ENCODE measurements at places on chromosomes 2 and 18. TPM values are rescaled to one million over a fixed set of nuclear protein-coding genes. Genes with fewer than 3 reads are reported as not detected.

The SAG gene
- 0.47 TPM for total RNA-seq

DNA sequence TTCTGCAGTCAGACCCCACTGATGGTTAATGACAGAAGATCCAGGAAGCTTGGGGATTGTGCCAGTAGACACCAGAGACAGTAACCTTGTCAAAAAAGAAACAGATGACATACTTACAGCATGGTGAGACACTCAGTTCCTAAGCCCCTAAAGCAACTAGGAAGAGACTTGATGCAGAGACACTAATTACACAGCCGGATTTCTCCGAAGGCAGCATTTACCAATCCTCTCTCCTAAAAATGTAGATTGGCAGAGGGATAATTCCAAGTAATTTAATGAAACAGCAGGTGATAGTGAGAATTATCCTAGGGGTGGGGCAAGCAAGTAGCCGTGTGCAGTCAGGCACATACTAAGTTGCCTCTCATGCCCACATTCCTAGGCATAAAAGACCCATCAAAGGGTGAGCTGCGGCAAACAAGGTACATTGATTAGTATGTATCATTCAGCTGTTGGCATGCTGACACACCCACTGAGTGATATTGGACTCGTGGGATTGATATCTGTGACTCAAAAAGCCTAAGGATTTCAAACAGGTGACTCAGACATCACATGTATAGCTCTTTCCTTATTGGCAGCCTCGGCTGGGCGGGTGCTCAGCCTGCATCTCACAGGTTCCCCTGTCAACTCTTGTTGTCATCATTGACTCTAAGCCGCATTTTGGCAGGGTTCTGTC is 296.7 kb upstream of the ATP5MC3 start:
- no peak for DNase-seq

GRCh38 chr18:32351032-32351431 is 119.7 kb downstream of the GAREM1 start:
- no peak for DNase-seq

The MARCHF4 gene
- total RNA-seq = 0.13 TPM

The TRIM54 gene
- not detected for total RNA-seq

The IL36RN gene
- total RNA-seq = 0.63 TPM

GRCh38 chr2:16568998-16569784 is 96.4 kb downstream of the CYRIA start:
- no peak for DNase-seq

DNA sequence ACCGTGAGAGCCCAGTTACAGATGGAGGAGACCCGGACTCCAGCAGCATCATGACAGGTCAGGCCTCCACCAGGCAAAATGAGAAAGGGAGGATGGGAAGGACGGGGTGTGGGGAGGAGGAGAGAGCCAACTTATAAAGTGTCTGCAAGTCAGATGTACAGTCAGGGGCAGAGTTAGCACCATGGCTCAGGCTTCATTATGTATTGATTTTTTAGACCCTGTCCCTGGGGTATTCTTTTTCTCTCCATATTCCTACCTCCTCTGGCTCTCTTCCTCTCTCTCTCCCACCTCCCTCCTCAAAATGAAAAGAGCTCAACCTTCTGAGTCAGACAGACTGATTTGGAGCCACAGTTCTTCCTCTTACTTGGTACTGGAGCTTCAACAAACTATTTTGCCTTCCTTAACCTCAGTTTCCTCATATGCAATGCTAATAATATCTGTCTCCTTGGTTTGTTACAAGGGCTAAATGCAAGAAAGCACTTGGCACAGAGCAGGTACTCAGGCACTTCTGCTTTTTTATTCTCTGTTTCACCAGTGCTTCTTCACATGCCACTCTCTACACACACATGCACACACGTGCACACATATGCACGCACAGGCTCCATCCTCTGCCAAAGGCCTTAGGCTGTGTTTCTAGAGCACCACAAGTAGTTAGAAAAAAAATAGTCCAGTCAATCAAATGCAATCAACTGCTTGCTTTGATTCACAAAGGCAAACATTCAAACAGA is 92.3 kb upstream of the PKDCC start:
- DNase-seq = no peak

DNA sequence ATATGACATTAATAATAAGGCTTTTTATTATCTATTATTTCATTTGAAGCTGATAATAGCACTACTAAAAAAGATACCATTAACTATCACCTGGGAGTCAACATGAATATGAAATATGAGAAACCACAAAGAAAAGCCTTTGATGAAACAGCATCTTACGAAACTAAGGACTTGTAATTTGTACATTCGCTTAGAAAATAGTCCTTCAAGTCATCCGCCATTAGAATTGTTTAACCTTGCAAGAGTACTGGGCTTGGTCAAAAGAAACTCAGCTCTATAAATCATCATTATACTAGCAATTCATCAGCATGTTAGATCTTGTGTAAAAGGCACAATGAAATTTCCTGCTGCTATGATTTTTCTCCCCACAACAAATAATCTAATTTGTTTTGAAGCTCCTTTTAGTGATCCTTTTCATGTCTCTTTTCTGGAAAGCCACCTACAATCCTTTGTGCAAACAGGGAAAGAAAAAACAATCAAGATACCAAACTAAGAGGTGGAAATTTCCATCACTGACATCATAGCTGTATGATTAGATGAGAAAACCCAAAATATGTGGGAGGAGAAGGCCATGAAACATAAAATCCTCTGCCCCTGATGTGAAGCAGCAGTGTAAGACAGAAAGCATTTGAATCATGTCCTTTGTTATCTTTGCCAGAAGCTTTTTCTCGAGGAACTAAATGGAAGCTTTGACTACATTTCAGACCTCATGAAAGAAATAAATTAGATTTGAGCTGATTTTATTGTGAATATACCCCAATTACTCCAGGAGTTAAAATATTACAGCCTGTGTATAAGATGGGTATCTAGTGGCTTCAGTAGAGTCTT is 31.2 kb downstream of the SCN9A start:
- DNase-seq = no peak

DNA sequence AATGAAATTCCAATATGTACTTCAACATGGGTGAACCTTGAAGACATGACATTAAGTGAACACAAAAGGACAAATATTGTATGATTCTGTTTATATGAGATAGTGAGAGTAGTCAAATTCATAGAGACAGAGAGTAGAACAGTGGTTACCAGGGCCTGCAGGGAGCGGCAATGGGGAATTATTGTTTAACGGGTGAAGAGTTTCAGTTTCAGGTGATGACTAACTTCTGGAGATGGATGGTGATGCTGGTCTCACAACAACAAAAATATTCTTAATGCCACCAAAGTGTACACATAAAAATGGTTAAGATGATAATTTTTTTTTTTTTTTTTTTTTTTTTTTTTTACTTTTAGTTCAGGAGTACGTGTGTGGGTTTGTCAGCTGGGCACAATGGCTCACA is 109.4 kb upstream of the TMEM200C start:
- DNase-seq = no peak

- peak; percentile 75 for DNase-seq
These were observed 711 bp downstream of the SFXN5 start for GRCh38 chr2:73070643-73071359.

- DNase-seq = no peak
These were observed 112.8 kb upstream of the SLC39A10 start for GRCh38 chr2:195543902-195544894.

The SLC4A3 gene
- 1.8 TPM for total RNA-seq

GRCh38 chr2:98540536-98540935 is 67.8 kb downstream of the COA5 start:
- no peak for DNase-seq

The ANO7 gene
- total RNA-seq = 1.00 TPM

DNA sequence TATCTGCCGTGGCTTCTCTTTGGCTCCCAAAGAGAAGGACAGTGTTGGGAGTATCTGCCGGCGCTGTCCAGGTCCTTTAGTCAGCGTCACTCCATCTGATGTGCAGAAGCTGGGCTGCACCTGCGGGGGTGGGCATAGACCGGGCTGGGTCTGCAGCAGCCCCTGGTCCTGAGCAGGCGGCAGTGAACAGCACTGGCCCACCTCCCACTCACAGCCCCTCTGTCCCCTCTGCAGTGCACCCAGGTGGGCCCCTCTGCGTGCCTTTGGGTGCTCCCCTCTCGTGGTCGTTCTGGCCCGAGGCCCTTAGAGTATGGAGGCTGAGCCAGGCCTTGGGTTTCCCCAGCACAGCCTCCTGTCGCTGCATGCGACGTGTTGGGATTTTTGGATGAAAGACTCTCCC is 95.7 kb downstream of the USP40 start:
- DNase-seq = no peak

- DNase-seq = peak; percentile 35
These were observed 147.0 kb upstream of the PELI1 start for GRCh38 chr2:64291181-64291580.

GRCh38 chr2:112168422-112169124 is 30.4 kb downstream of the FBLN7 start:
- no peak for DNase-seq

- no peak for DNase-seq
These were observed 17.7 kb upstream of the MAL start for GRCh38 chr2:95007822-95008221.

DNA sequence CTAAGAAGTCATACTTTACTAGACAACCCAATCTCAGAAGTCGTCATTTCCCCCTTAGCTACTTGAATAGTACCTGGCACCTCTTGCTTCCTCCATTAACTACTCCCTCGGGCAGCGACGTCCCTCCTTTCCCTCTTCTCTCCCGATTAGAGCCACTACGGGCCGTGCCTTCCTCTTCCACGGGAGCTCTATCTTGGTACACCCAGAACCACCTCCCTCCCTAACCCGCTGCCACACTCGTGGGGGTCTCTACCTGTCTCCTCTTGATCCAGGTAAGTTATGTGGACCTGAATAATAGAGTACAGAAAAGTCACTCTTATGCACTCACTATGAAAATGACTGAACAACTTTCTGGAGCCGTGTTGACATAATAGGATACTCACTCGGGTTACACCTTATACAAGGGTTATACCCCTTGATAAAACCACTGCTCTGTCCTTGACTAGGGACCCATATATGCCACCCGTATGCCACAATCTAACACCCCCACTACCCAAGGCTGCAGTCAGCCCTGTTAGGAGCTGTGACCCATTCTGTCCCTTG is 595 bp upstream of the HDHD2 start:
- no peak for DNase-seq

GRCh38 chr2:73023497-73023896 is 48.0 kb downstream of the SFXN5 start:
- DNase-seq = no peak

- no peak for DNase-seq
These were observed 64.8 kb upstream of the SLC1A4 start for GRCh38 chr2:64924170-64924934.

The OTOF gene
- not detected for total RNA-seq

GRCh38 chr2:130981667-130982066 is 111.6 kb downstream of the FAM168B start:
- no peak for DNase-seq

The IL1RL1 gene
- 15.6 TPM for total RNA-seq

GRCh38 chr18:69401226-69401971 is 711 bp downstream of the DOK6 start:
- DNase-seq = peak; percentile 32

The AGXT gene
- 90.8 TPM for total RNA-seq

The CYP27C1 gene
- total RNA-seq = 0.56 TPM

Data from hepatocyte (in vitro differentiated cells).